ENCODE measurements at places on chromosomes 13 and 19.

DNA sequence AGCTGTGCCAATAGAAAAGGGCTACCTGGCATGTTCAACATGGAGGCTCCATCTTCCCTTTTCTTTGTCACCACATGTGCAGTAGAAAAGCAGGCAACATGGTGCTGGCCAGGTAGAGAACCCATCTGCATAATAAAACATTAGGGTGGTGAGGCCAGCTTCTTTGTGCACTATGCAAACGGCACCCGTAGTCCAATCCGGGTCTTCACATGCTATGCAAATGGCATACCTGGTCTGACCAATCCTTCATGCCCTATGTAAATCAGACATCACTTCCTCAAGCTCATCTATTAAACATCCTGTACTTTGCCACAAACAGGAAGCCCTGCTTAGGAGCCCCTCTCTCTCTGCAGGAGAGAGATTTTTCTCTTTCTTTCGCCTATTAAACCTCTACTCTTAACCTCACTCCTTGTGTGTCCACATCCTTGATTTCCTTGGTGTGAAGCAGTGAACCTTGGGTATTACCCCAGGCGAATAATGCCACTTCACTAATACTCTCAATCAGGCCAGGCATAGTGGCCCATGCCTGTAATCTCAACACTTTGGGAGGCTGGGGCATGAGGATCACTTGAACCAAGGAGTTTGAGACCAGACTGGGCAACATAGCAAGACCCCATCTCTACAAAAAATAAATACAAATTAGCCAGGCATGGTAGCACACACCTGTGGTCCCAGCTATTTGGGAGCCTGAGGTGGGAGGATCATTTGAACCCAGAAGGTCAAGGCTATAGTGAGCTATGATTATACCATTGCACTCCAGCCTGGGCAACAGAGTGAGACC lies 111.3 kb upstream of the MRI1 start:
- DNase-seq: no peak

- DNase-seq: no peak
Measured at GRCh38 chr19:29367791-29368222, 154.9 kb upstream of the UQCRFS1 start.

DNA sequence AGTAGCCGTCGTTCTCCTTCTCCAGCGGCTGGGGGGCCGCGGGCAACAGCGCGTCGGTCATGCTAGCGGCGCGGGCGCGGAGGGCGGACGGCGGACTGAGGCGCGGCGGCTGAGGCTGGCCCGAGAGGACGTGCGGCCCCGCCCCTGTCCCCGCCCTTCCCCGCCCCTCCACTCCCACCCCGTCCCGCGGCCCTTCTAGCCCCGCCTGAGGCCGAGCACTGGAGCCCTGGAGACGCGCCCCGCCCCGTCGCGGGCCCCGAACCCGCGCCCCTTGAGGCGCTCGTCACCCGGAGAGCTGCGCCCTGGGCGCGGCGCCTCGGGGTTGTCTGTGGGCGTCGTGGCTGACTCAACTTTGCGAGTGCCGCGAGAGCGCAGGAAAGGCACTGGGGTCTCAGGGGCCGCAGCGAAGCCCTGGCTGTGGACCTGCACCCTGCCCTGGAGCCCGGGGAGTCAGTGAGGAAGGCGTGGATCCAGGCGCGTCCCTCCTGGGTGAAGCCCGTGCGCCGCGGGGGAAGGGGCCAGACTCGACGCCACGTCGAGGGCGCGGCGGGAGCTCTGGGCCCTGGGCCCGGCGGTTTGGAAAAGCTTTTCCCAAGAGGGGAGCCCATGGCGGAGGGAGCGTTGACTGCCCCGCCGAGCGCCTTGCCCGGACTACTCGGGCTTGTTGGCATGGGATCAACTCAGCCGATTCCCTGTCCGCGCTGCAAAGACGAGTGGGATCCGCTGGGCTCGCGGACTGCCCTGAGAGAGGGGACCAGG lies at the start of gene RHPN2:
Gene RHPN2, minus strand, starts transcription at position 97 of the 759 bp plus-strand sequence. Its CDS starts 36 bp downstream, at position 61.
- DNase-seq: no peak

GRCh38 chr13:42394361-42394708 lies 122.4 kb downstream of the AKAP11 start:
- DNase-seq: no peak

DNA sequence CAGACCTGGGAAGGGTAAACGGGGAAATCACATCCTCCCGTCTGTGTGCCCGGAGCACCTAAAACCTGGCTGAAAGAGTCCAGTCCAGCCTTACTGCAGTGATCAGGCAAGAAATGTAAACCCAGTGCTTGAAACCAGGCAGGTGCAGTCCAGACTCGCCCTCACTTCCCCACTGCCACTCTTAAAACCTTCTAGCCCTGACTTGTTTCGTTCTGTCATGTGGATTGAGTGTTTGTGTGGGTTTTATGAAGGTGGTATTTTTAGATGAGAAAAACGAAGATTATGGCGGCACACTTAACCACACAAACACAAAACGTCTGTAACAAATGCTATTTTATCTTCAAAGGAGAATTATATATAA lies 839 bp upstream of the CKAP2 start:
- no peak for DNase-seq

DNA sequence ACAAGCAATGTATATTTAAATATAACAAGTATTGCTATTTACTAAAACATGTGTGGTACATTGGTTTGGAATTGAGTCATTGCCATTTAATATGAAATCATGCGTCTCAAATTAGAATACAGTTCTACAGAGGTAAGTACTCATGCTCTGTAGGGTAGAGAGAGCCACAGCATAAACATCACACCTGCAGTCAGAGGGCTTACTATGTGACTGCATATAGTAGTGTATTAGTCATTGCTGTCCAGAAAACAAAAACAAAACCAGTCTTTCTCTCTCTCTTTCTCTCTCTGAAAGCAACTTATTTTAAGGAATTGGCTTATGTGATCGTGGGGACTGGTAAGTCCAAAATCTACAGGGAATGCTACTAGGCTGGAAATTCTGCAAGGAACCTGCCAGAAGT lies 370.3 kb downstream of the GPC5 start:
- DNase-seq: no peak

- no peak for DNase-seq
Measured at GRCh38 chr19:10407096-10407495, 3.8 kb upstream of the CDC37 start.

DNA sequence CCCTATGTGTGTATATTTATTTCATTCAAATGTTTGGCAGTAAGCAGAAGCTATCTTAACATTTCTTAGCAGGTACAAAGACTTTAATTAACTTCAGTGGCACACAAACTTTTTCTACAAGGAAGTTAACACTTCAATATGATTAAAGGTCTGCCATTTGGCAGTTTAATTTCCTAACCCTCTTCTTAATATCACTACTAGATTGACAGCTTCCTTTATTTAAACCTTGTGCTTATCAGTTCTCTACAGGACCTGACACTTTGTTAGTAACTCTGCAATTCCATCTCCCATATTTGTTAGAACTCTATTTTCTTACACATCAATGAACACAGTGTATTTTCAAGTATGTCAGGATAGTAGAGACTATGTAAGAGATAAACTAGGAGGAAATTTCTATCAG lies 152.4 kb upstream of the ATXN8OS start:
- no peak for DNase-seq

GRCh38 chr13:51231456-51231855 lies 9.3 kb downstream of the FAM124A start:
- no peak for DNase-seq

- no peak for DNase-seq
Measured at GRCh38 chr19:18289471-18290301, 8.3 kb upstream of the JUND start.

DNA sequence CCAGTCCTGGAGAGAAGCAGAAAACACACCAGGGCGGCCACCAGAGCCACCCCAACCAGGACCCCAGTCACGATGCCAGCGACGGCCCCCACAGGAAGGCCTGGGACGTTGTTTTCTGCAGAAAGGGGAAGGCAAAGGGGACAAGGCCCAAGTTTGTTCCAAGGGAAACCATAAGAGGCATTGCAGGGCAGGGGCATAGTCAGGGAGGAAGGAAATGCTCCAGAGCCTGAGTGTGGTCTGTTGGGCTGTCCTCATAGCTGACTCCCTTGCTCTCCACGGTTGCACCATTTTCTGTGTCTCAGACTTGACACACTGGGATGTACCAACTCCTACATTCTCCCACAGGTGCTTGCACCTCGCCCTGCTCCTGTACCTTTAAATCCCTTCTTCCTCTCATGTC lies 5.2 kb downstream of the CEACAM4 start:
- DNase-seq: no peak
